CD4-positive, alpha-beta T cell treated with Interleukin-1 beta for 1 hour (primary cell): ENCODE measurements at places on chromosomes 11 and 22.

- DNase-seq: no peak
Measured at GRCh38 chr11:64673279-64673678, 49.7 kb downstream of the NRXN2 start.

- no peak for DNase-seq
Measured at GRCh38 chr11:129702410-129703398, 112.9 kb upstream of the TMEM45B start.

GRCh38 chr22:29328566-29329500, 13.3 kb upstream of the RASL10A start:
- no peak for DNase-seq

DNA sequence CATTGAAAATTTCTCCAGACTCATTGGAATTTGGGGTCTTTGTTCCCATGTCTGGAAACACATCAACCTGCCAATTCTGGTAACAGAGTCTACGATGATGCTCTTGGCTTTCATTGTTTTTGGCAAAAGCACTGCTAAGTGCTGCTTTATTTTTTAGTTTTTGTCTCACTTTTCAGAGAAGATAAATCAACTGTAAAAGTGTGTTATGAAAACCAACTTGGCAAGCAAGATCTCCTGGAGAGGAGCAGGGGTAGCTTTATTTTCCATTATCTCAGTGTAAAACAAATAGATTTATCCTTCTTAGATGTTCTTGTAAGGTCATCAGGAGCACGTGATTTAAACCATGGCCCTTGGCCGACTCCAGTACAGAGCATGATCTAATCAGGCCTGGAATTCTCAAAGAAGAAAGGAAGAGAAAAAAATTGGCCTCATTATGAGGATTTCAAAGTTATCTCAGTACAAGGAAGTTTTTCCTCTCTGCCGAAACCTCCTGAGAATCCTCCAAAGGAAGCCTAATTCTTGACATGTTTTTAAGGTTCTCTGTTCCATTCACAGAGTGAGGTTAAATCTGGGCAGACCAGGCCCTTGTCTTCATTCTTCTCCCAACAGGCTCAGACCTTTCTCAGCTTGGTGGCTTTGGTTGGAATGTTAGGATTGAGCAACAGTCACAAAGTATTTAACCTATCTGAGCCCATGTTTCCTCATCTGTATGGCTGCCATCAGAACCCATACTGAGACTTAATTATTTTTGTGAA, 16.4 kb upstream of the PAMR1 start:
- DNase-seq: no peak

DNA sequence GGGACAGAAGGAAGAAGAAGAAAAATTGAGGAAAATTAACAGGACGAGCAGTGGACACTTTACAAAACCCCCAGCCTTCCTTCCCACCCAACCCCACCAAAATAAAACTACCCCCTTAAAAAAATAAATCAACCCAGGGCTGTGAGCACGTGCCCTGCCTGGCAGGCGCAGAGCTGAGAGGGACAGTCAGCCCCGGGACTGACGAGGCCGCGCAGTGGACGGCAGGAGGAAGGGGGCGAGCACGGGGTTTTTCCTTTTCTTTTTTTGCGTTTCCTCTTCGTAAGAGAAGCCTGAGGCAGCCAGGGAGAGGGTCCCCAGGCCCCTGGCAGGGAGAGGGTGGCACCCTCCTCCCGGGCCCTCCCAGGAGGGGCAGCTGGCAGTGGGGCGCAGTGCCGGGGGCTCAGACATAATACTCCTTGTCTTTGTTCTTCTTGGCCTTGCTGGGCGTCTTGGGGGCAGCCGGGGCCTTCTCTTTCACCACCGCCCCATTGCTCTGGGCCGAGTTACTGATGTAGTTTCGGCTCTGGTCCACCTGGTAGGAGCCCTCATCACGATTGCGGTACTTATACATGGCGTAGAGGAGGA, 15.9 kb downstream of the SLC22A12 start:
- DNase-seq: no peak

DNA sequence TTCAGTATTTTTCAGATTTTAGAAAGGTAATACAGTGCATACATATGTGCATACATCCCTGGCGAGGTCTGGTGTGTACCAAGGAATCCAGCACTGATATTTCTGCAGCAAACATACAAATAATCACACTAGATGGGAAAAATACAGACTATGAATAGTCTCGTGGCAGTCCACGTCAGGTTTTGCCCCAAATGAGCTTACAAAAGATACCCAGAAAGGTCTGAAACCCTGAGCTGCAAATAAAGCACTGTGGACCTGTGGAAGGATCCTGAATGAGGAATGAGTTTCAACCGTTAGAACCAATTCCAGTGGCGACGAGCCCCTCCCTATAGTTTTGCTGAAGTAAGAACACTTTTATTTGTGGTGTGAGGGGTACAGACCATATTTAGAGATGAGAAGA, 24.5 kb downstream of the MAPK1 start:
- DNase-seq: no peak

- DNase-seq: no peak
Measured at GRCh38 chr11:130439876-130440275, 8.6 kb upstream of the ADAMTS15 start.

- peak; percentile 13 for DNase-seq
Measured at GRCh38 chr11:66546368-66546965, at the start of gene ACTN3. TSS of gene ACTN3 (plus strand) at chr11:66546903. CDS start at chr11:66546938, 35 bp downstream.

DNA sequence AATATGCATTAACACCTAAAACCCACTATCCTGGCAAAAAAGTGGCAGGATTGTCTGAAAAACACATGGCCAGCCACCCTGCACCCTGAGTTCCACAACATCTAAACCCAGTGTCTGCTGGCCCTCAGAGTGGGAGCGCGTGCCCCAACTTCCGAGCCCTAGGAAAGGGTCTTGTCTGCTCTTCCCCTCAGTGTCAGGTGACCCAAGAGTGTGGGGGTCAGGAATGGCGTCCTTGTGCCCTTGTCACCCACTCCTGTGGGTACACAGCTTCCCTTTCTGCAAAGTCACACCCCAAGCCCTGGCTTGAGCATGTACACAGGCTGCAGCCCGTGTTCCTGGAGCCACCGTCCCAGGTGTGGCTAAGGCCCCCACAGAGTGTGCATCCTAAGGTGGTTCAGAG, 67.6 kb downstream of the CDKN1C start:
- no peak for DNase-seq

DNA sequence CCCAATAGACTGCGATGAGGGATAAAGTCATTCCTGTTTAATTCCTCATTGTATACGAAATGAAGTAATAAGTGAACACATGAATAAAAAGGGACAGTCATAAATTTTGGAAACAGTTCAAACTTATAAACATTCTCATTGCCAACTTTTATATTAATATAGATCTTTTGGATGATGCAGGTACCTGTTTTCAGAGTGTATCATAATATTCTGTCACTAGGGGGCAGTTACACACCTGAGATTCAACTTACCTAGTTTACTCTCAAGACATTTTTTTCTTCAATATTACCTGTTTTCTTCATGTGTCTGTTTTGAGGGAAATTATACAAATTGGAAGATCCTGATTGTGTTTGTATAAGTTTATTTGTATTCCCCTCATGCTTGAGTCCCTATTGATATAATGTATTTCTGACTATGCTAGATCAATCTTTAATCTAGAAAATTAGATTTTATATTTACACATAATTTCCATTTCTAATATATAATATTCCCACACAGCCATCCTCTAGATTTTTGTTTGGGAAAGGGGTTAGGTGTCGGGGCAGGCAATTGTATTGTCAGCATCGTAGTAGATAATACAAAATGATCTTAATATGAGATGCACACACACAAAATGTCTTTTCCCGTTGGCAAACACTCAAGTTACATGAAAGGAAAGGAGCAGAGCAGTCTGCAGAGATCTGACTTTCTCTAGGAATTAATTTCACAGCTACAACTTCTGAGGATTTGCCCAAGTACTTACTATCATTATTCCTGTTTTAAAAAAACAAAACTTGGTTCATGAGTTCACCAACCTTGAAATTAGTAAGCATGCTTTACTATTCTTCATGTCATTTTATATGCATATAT, 18.4 kb downstream of the FDX1 start:
- no peak for DNase-seq

DNA sequence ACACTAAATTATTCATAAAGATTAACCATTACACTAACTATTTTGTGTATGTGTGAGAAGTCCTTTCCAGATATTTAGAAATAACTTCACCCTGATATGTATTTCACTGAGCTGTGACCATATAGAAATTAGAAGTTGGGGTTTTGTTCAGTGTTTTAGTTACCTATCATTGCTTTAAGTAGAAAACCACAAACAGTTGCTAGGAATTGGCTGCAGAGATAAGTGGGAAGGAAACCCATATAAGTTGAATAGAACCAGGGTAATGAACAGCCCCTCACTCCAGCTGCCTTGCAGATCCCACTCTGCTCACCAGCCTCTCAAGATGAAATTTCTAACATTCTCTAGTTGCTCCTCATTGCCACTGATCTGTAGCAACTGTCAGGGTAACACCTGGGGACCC, 10.3 kb downstream of the SRSF8 start:
- DNase-seq: no peak

- DNase-seq: no peak
Measured at GRCh38 chr11:86570020-86570419, 102.4 kb downstream of the ME3 start.

DNA sequence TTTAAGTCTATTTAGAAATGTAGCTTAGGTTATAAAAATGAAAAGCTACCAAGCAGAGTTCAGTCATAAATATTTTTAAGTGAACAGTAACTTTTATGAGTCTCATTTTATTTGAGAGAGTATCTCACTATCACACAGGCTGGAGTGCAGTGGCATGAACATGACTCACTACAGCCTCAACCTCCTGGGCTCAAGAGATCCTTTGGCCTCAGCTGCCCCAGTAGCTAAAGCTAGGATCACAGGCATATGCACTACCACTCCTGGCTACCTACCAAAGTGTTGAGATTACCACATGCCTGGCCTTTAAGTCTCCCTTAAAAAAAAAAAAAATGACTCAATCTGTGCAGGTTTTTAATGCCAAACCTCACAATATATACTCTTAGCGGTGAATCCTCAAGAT, 34.7 kb upstream of the CLNS1A start:
- no peak for DNase-seq

- DNase-seq: no peak
Measured at GRCh38 chr22:27842669-27843431, 41.3 kb upstream of the MN1 start.

- no peak for DNase-seq
Measured at GRCh38 chr11:39363571-39363970, 2095.9 kb downstream of the LRRC4C start.

DNA sequence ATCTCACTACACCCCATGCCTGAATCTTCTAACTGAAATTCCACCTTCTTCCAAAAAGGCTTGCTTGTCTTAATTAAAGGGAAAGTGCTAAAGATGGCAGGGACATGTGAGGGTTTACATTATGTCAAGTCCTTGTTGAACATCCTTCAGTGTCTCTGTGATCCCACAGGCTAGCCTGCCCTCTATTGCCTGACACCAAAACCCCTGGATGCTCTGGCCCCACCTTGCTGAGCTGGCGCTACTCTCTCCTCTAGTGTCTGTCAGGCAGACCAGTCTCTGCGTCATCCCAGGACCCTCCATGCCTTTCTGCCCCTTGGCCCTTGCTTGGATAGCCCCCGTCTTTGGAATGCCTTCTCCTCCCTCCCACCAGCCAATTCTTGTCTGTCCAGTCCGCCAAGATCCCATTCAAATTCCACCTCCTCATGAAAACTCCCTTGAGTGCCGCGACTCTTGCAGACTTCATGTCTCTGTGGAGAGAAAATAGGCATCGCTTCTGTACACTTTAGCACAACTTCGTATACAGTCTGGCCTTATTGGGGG, 69.3 kb downstream of the PKNOX2 start:
- no peak for DNase-seq

DNA sequence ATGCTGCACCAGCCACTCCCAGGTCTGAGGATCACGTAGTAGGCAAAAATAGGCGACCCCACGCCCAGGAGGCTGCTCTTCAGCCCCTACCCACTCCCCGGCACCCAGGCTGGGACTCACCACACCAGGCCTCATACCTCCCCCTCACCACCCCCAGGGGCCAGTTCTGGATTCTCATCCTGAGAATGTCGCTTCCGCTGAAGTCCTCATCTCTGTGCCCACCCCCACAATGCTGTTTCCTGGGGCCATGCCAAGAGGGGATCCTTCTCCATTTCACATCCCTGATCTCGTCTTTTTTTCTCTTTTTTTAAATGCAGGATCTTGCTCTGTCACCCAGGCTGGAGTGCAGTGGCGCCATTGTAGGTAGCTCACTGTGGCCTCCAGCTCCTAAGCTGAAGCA, 1.7 kb upstream of the OSM start:
- no peak for DNase-seq

GRCh38 chr11:95248666-95249467, 17.9 kb upstream of the SESN3 start:
- DNase-seq: no peak

DNA sequence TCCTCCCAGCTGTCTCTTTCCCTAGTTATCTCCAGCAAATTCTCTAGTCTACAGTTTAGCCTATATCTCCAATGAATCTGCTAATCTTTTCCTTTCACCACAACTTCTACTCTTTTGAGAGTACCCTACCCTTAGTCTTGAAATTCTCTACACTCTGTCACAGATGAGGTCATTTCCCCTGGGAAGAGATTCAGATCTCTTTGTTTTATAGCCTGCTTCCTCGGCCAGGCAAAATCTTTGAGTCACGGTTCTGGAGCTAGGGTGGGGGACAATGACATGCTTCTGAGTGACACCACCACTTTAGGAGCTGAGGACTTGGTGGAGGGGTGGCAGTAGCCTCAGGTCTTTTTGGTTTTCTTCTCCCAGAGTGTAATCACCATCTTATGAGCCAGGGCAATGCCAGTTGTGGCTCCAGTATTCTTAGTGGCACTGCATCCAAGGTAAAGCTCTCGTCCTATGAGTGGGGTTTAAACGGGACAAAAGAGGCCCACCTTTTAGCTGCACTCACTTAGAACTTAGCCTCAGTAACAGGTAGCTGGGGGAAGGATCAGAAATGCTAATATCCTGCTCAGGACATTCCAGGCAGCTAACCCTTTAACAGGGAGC, 98.5 kb upstream of the RRM1 start:
- DNase-seq: no peak

DNA sequence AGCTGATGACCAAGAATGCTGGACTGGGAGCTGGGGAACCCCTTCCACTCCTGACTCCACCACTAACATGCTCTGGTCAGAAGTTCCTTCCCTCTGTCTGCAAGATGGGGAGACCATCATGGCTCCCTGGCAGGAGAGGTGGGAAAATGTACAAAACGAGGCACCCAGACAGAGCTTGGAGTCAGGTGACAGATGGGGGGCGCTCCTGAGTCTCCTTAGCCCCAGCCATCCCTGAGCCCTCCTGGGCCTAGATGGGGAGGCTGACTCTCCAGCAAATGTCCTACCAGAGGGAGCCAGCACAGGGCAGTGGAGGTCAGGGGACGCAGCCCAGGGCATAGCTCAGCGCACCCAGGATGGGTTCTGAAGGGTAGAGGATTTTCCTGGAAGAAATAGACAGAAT, 20.0 kb downstream of the KCNJ4 start:
- no peak for DNase-seq
